GDM1 (cell line): ENCODE measurements at places on chromosomes 4 and X.
A peak's percentile ranks its signal among the peaks of the same experiment; 100 is the strongest.

GRCh38 chr4:41839916-41840854 lies 91.7 kb upstream of the PHOX2B start:
- no peak for DNase-seq

DNA sequence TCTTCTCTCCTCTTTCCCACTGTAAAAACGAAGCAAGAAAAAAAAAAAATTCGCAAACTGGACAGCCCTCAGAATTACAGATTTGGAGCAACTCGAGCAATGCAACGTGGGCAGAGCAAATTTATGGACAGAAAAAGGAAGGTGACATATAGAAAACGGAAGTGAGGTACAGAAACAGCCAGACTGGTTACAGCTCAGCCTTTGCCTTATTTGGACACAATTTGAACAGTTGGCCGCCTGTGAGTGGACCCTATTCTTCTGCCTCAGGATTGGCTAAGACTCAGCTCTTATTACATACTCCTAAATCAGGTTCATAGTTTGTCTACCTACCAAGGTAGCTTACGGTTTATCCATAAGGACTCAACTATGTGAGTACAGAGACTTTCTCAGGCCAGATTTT lies 98.8 kb downstream of the SOWAHB start:
- DNase-seq: no peak

DNA sequence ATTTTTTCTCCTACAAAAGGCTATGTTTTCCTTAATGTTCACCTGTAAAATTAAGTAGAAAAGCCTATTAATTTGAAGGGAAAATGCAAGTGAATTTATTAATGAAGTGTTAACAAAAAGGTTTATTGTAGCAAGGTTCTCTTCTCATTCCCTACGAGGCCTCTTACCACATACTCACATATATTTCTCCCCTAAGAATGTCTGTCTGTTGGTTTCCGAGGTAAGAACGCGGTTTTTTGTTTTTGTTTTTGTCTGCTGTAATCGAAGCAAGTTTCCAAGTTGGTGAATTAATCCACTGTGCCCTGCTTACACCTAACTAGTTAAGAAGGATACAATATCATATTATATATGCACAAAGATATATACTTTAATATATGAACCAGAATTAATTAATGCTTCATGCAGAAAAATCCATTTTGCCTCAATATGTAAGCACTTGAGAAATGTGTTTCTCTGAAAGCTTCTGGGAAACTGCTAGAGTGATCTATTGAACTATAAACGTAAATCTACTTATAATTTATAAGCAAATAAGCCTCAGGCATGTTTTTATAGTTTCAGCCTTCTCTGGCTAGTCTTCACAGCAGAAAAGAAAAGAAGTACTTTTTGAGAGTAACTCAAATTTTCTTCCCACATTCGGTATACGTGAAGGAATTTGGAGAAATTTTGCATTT lies 120.8 kb downstream of the EGF start:
- DNase-seq: no peak

GRCh38 chrX:7184816-7185215 lies 36.9 kb upstream of the PUDP start:
- no peak for DNase-seq

DNA sequence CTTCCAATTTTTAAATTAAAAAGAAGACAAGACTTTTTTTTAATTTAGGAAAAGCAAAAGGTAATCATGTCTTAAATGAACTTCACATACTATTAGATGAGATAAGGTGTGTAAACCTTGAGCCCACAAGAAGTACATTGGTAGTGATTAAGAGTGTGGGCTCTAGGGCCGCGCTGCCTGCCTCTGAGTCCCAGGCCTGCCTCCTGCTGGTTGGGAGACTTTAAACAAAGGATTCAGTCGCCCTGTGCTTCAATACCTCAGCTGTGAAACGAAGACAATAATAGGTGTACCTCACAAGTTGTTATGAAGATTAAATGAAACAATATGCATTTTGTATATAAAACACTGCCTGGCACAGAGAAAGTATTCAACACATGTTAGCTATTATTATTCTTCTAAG lies 95.9 kb upstream of the MYOZ2 start:
- no peak for DNase-seq

- no peak for DNase-seq
Observed at GRCh38 chrX:103730796-103731493, 20.2 kb downstream of the TMEM31 start.

GRCh38 chr4:129350834-129351721 lies 255.1 kb downstream of the C4orf33 start:
- no peak for DNase-seq

GRCh38 chr4:177051473-177052060 lies 258.1 kb upstream of the NEIL3 start:
- DNase-seq: peak; percentile 16

GRCh38 chr4:111678908-111679307 lies 466.3 kb upstream of the FAM241A start:
- no peak for DNase-seq

- DNase-seq: no peak
Observed at GRCh38 chr4:86472377-86473019, 112.6 kb upstream of the MAPK10 start.

DNA sequence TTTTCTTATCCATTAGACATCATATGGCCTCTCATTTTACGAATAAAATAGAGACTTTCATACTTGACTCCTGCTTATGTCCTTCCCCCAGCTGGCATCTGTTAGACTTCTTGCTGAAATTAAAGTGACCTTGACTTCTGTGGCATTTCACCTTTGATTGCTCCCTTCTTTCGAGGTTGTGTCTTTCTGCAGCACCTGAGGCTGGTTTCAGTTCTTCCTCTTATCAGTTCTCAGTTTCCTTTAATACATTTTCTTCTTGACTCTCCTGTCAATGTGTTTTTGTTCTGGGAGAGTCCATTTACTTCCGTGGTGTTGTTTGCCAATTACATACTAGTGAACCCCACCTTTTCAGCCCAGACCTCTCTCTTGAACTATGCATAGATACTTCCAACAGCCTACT lies 81.6 kb downstream of the RBPJ start:
- DNase-seq: no peak

- DNase-seq: no peak
Observed at GRCh38 chrX:150845091-150845490, 53.4 kb downstream of the CD99L2 start.

GRCh38 chr4:176002007-176002613 lies 63.5 kb upstream of the WDR17 start:
- DNase-seq: no peak

DNA sequence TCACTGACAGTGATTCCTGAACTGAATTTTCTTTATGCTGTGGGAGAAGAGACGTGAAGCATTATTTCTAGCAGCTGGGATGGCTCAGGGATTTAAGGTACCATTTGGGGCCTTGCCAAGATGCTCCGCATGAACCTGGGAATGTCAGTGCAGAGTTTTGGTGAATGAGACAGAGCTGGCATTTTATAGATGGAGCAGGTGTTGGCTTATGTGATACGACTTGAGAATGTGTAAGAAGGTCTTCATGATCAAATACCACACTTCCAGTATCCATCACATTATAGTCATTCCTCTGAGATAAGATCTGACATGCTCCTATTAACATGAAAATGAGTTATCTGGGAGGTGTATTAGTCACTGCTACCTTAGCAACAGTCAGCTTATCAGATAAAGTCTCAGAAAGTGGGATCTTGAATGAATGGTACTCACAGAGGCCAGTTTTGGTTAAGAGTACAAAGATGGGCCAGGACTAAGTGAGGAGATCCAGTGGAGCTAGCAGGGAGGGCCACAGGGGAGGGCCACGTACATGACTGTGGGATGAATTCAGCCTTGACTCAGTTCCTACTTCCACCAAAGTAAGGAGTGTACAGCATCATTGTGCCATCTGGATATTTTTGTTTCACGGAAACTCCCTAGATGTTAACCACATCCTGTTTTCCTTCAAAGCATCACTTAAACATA lies 116.7 kb downstream of the SPCS3 start:
- no peak for DNase-seq

- DNase-seq: no peak
Observed at GRCh38 chrX:105837232-105837631, 14.9 kb downstream of the NRK start.

DNA sequence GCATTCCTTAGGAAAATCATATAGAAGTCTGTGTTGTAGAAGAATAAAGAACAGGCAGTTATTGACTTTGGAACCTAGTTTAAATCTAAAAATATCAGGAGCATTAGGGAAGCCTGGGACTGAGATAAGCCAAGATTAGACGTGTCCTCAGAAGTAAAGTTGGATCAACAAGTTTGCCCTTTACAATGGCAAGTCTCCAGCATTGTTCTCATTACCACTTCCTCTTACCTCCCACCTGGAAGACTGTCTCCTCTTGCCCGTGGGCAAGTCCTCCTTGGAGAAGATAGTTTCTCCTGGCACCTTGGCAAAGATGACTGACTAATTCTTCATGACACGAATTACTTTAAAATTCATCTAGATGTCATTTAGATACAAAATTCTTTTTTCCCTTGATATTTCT lies 37.8 kb downstream of the CNKSR2 start:
- DNase-seq: no peak

DNA sequence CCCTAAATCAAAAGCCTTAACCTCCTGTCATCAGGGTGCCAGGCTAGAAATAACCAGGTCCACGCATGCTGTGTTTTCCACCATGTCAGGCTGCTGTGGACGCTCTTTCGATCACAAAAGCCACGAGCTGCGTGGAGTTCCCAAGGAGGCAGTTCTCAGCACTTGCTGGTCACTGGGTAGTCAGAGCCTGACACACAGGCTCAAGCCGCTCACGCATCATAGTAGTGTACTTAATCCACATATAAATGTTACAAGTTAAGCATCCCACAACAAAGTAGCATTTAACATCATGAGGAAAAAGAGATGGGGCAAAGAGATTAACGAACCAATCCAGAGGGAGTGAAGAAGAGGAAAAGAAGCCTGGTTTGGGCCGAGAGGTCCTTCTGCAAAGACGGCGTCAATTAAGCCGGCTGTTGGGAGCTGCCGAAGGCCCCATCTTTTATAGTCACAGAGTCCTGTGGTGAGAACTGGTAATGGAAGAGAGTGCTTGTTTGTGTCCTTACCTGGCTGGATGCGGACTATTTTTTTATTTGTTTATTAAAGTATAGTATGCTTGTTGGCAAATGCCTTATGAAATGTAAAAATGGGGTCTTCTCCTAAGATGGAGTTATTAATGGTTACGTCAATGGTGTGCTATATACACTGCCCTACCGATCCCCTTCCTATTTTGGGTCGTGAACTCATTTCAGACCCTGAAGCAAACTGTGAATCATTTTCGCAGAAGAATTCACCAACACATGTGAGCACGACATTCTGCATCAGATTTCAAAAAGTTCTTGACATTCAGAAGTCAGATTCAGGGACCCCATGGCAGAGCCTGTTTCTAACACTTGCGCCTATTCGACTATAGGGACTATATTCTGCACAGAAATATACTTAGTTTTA lies 675 bp downstream of the PRIMPOL start:
- no peak for DNase-seq

GRCh38 chr4:112418092-112418491 lies 97.9 kb downstream of the NEUROG2 start:
- DNase-seq: no peak

GRCh38 chr4:158444621-158445020 lies 77.1 kb upstream of the RXFP1 start:
- DNase-seq: no peak

DNA sequence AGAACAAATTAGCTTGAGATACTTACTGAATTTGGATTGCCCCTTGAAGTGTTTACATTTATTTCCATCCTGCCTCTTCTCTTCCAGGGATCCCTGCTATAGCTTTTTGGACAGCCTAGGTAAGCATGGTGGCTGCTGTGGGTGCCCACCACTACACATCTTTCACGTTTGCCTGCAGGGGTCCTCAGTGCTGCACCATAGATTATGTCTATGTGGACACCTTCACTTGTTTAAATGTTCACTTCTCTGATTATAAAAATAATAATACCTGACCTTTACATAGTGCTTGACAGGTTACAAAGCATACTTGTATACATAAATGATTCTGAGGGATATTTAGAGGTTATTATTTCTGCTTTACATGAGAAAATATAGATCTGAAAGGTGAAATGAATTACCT lies 67.9 kb upstream of the SLC4A4 start:
- DNase-seq: peak; percentile 30

DNA sequence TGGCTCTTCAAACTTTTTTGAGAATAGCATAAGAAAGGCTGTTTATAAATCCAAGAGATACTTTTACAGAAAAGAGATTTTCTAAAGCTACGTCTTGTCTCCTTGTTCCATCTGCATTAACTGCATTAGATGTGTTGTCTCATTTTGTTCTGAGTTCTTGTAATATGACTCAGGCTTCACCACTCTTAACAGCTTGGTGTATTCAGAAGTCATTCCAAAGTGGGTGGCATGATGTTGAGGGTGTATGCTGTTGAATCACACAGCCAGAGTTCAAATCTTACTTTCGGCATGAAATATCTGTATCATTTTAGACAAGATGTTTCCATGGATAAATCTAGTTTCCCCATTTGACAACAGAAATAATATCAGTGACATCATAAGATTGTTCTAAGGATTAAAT lies 30.1 kb downstream of the SYTL5 start:
- DNase-seq: no peak

DNA sequence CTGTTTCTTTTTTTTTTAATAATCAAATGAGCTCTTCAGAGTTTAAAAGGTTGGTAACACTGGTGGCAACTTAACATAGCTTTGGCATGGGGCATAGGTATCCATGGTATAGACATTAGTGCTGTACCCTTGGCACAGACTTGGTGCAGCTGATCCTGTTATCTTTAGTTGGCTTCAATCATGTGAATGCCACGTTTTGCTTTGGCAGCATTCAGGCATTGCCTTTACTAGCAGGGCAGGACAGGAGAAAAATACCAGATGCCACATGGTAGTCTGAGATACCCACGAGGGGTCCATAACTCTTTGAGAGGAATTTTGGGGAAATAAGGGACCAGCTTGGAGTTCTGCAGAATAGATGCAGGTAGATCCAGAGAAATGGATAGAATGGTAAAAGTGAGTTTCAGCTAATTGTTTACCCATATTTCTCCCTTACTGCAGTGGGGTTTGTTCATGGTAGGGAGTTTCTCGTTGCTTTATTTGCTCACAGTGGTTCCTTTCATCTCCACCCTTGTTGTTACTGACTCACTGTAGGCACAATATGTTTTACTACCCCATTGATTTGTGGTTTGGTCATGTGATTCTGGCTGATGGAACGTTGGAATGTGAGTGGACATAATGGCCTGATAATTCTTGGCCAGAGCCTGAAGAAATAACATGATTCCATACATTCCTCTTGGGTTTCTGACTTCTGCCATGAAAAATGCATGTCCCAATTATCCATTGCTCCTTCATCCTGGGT lies 342.7 kb downstream of the GLUD2 start:
- DNase-seq: no peak
